ENCODE measurements at places on chromosomes 5 and 9.

DNA sequence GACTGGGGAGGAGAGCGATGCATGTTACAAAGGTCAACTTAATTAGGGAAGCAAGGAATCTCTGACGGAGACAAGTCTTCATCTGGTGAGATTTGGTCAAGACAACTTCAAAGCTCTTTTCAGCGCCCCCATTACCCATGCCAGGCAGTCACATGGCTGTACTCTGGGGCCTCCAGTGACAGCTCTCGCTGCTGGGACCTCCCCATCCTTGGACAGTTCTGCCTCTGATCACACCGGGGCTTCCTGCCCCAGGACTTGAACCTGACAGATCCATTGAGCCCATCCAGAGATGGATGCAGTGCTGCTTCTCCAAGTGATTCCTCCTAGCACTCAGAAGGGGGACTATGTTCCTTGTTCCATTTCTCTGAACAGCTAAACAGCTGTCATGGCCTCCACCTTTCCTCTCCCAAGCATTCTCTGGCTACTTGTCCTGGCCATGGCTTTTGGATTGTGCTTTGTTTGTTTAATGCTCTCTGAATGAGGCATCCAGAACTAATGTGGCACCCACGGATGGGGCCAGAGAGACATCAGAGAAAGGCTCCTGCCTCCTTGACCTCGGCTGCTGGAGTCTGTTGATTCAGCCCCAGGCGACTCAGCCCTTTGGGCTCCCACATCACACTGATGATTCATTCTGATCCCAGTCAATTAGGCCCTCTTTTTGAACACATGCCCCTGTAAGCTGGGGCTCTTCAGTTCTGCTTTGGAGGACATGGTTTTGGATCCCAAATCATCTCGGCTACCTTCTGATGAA lies 122.1 kb upstream of the ADAMTS16 start:
- no peak for DNase-seq

DNA sequence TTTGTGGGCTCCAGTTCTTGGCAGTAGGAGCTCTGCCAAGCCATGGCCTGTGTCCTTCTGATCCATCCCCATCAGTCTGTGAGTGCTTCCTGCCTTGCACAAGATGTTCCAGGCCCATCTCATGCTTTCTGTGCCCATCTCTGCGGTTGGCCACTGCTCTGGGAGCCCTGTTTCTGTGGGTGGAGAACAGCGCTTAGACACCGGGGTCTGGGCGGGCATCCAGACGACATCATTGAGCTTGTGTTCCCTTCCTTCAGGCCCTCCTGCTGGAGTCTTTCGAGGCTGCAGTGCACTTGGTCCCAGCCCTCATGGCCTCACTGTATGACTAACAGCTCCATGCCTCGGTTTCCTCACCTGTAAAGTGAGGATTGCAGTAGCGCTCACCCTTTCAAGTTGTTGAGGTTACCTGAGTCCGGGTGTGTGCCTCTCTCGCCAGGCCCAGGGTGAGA lies 14.9 kb upstream of the CARD19 start:
- no peak for DNase-seq

GRCh38 chr9:79284081-79284480 lies 287.7 kb upstream of the TLE4 start:
- no peak for DNase-seq

- DNase-seq, result no peak
These were observed 57.3 kb downstream of the FGF18 start for GRCh38 chr5:171476701-171477100.

GRCh38 chr5:543755-544674 lies 19.8 kb upstream of the SLC9A3 start:
- DNase-seq, result peak; percentile 42

GRCh38 chr5:163534492-163535094 lies 29.2 kb downstream of the MAT2B start:
- no peak for DNase-seq

GRCh38 chr5:14587150-14587549 lies 5.6 kb downstream of the OTULINL start:
- no peak for DNase-seq

- no peak for DNase-seq
These were observed 464.7 kb downstream of the DMRT2 start for GRCh38 chr9:1514776-1515363.

DNA sequence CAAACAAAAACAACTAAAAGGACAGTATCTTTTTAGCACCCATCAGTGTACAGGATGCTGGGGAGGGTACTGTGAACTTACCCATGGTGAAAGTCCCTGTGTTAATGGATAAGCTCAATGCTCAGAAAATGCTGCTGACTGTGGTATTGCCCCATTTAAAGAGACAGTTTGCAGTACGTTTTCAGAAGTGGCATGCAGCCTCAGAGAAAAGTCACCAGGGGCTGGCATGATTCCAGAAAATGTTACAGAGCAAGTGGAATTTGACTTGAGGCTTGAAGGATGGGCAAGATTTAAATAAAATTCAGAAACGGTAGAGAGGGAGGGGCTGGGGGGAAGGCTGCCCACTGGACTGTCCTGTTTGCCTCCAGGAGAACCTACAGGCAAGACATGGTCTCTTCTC lies 7.2 kb downstream of the S1PR3 start:
- DNase-seq, result no peak

GRCh38 chr9:114386886-114387679 lies 699 bp downstream of the AKNA start:
- DNase-seq, result no peak

DNA sequence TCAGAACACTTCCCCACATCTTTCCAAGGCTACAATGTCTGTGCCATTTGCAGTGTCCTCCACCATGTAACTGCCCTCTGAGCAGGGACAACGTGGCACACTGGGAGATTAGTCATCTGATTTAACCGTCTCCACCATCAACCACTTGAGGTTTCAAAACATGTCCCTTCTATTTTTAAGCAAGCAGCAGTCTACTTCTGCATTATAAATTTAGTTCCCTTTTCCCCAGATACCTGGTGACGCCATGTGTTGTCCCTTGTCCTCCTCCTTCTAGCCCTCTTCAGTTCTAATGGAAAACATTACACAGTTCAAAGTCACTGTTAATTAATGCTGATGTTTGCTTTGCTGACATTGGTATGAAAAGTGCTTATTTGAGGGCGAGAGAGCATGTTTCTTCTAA lies 52.8 kb downstream of the ATP10B start:
- no peak for DNase-seq

DNA sequence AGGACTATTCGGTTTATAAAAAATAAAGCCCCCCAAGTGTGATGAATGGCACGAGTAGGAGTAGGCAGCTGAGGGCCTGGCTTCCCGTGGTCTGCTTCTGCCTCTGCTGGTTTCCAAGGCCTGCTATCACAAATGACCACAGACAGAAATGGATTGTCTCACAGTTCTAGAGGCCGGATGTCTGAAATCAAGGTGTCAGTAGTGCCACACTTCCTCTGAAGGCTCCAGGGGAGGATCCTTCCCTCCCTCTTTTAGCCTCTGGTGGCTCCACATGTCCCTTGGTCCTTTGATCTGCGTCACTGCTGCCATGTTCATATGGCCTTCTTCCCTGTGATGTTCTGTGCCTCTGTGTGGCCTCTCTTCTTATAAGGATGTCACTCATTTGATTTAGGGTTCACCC lies 15.1 kb downstream of the PRKACG start:
- no peak for DNase-seq

- DNase-seq, result no peak
These were observed 5.0 kb downstream of the DMRT3 start for GRCh38 chr9:981491-981898.

- no peak for DNase-seq
These were observed 94.0 kb upstream of the SLC25A48 start for GRCh38 chr5:135740475-135740874.

DNA sequence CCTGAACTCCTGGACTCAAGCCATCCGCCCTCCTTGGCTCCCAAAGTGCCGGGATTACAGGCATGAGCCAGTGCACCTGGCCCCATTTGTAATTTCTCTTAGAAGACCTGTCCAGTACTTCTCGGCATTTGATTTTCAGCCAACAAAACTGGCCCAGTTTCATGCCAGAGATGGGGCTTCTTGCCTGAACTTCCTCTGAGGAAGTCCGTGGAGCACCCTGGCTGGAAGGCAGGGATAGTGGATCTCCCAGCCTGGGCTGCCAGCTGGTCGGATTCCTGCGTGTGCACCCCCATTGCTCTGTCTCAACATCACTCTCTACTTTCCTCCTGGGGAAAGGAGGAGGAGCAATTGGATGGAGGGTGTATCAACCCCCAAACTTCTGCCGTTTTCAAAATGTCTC lies 39.0 kb downstream of the FAM78A start:
- no peak for DNase-seq

GRCh38 chr5:54845567-54845941 lies 139.8 kb downstream of the ESM1 start:
- DNase-seq, result no peak

- no peak for DNase-seq
These were observed 54.3 kb upstream of the MEGF10 start for GRCh38 chr5:127236254-127236653.

- DNase-seq, result no peak
These were observed 47.8 kb upstream of the NEURL1B start for GRCh38 chr5:172593306-172593705.

DNA sequence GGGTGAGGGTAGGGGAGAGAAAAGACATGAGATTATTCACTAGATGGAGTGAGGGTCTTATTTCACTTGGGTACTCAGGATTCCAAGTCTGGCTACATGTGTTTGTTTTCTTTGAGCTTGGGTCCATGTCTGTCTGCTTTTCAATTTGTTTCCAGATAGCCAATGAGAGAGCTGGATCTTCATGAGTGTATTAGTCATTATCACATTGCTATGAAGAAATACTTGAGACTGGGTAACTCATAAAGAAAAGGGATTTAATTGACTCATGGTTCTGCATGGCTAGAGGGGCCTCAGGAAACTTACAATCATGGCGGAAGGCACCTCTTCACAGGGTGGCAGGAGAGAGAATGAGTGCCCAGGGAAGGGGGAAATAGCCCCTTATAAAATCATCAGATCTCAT lies 196.8 kb upstream of the TRIM32 start:
- DNase-seq, result no peak

- no peak for DNase-seq
These were observed 80.7 kb downstream of the C9orf152 start for GRCh38 chr9:110126986-110127864.

DNA sequence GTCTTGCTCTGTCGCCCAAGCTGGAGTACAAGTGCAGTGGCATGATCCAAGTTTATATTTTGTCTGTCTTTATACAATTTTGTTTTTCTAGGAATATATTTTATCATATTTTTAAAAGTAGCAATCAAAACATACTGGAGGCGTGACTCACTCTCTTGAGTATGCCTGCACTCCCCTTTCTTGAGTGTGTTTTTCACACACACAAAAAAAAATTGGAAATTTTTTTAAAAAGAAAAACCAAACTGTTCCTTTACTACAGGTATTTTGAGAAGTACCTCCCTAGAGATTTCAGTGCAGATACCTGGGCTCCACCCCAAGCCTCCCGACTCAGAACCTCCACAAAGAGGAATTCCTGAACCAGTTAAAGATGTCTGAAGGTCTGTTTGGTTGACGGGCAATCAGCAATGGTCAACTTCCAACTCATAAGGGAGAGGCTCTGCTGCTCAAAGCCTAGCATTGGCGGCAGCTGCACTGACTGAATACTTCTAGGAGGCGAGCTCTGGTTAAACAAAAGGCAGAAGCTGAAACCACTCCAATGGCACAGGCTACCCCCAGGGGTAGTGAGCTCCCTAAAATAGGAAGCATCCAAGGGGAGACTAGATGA lies 27.4 kb downstream of the PDE6A start:
- DNase-seq, result no peak

DNA sequence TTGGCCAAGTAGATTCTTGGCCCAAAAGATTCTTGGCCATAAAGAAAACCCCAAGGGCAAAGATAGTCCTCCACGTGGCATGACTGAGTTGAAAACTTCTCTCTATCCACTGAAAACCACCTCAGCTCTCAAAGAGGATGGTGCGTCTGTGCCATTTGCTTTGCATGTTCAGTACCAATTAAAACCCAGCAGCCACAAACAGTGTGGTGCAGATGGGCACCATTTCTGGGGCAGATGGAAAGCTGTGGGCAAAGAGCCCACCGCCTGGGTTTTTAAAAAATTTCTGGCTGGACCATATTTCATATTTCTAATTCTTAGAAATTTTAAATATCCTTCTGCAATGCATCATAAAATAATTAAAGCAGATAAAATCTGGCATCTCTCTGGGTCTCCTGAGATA lies 84.5 kb upstream of the PUM3 start:
- DNase-seq, result no peak

- no peak for DNase-seq
These were observed 168.5 kb downstream of the OLFM1 start for GRCh38 chr9:135255841-135256580.

- DNase-seq, result no peak
These were observed 288.9 kb downstream of the TRPM3 start for GRCh38 chr9:70832492-70832891.

DNA sequence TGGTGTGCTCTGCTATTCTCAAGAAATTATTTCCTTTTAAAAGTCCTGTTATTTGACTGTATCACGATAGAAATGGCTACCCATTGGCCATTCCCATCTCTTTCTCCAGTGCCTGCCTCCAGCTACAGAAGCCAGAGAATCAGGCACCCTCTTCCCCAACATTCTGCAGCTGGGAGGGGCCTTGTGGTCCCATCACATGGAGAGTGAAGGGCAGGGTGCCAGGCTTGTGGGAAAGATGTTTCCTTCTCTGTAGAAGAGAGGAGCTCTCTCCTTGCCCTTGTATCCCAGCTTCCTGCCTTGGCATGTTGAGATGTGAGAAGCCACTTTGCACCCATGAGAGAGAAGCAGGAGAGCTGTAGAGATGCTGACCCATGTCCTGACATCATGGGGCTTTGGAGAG lies 465.0 kb downstream of the MTRR start:
- no peak for DNase-seq

- DNase-seq, result no peak
These were observed 141.7 kb downstream of the BARX1 start for GRCh38 chr9:93813221-93814076.

DNA sequence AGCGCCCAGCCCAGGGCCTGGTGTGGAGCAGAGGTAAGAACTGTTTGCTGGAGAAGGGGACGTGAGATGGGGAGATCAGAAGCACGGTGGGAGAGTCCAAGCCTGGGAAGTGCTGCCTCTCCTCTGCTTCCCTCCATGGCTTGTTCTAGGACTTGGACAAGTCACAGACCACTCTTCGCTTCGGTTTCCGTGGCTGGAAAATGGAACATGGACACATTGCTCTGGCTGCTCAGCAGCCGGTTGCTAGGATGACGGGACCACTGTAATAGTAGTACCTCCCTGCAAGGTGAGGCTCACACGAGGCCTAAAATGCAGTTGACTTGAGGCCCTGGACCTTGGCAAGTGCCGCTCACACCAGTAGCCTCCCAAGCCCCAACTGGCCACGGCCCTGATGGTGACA lies 175.8 kb upstream of the FSTL4 start:
- DNase-seq, result no peak

DNA sequence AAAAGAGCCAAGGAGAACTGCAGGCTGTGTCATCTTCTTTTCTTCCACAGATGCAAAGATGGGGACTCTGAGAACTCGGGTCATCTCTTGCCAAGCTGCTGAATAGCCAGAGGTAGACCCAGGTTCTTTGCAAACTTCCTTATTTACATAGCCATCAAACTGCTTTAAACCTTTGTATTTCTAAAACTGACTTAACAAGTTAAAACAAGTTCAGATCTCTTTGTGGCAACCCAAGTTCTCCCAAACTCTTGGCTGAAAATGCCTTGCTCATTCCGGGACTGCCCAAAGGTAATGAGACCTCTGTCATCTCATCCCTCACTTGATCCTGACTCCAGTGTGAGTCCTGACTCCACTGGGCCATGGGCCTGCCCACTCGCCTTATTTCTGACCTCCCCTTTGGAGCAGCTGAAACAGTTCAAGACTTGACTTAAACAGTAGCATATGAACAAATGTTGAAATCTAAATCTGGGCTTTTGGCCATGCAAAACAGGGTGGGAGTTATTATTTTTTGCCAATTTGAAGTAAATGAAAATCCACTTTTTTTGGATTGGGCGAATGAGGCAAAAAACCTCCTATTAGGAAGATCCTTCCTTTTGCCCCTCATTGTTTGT lies 50.6 kb downstream of the FBXL7 start:
- DNase-seq, result no peak

All from stimulated activated CD4-positive, alpha-beta T cell treated with anti-CD3 and anti-CD28 coated beads, Interleukin-2, amount 100 ng/mL, for 24 hours (primary cell).